ENCODE measurements at places on chromosomes 4 and X.

DNA sequence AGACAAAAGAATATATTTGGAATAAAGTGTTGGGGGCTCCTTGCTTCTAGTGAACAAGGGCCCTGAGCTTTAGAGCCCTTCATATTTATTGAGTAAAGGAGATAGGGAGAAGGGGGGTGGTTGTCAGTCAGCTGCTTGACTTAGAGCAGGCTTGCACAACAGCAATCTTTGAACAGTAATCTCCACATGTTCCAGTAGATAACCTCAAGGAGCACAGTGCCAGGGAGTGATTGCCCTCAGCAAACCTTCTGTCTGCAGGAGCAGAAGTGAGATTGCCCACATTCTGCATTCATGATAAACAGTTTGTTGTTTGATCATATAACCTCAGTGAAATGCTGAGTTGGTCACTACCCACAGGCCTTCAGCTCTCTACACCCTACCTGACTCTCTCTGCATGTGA is 205.8 kb upstream of the CXCL13 start:
- DNase-seq: no peak

DNA sequence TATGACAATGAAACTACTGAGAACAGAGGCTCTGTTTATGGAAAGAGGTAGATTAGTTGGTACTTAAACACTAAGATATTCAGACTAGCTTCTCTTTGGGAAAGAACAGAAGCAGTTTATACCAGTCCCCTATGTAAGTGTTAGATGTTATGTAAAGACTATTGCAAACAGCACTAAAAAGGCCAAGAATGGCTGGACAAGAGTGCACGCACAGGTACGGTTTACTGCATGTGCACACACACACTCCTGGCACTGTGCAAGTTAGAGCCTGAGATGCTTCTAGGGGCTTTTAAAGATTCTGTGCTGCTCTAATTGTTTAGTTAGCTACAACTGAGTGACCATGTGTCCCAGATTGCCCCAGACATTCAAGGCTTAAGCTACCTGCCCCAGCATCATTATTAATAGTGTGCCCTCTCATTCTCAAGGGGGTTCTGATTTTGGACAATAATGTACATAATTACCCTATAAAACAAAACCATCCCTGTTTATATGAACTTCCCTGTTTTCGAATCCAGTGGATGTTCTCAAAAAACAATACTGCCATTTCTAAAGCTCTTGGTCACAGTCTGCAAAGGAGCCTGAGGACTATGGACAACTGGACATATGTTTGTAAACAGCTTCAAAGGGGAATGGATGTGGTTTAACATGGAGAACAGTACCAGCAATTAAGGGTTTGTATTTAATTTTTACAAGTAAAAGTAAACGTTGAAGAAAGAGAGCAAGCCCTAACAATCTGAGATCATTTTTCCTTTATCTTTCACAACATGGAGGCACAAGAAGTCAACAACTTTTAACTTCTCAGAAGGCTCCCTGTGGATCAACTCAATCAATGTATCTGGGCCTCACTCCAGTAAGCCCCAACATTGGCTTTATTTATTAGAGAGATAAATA is 2.0 kb downstream of the SETD7 start:
- DNase-seq: no peak

DNA sequence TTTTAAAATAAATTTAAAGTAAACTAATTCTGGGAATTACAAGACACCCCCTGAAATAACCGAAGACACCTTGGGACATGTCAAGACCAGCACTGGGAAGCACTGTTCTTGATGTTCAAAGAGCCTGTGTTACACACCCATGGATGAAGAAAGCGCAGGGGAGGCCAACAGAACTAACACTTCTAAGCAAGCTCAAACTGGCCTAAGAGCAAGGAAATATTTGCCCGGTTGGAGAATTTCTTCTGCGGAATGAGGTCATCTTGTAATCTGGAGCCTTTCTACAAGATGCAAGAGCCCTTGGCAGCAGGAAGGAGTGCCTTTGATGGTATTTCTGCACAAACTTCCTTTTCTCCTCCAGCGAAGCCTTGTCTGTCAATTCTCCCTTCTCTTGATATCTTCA is 9.3 kb upstream of the EFHC2 start:
- no peak for DNase-seq

- no peak for DNase-seq
Observed at GRCh38 chrX:22800360-22800759, 199.4 kb upstream of the DDX53 start.

- no peak for DNase-seq
Observed at GRCh38 chrX:15594371-15594770, 6.4 kb downstream of the ACE2 start.

Measured in stimulated activated CD4-positive, alpha-beta T cell treated with anti-CD3 and anti-CD28 coated beads, Interleukin-1b, Interleukin-23, amount 100 ng/mL, for 1 hour (primary cell).